ENCODE measurements at places on chromosomes 1 and 21.

GRCh38 chr1:40622936-40623629 lies 42.4 kb downstream of the RIMS3 start:
- DNase-seq = no peak

DNA sequence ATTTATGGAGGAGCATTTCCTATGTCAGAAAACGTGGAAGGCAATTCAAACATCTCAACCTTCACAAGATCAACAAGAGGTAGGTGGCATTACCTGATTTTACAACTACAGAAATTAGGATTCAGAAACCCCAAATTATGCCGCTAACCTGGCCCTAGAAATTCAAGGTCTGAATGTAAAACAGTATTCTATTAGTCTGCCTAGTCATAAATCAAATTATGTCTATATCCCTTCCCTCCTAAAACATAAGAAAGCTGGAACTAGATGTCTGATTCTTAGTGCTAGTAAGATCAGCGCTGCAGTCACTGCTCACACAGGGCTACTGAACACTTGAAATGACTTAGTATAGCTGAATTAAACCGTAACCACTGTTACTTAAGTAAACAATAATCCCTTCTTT lies 1.4 kb downstream of the TOMM20 start:
- no peak for DNase-seq

DNA sequence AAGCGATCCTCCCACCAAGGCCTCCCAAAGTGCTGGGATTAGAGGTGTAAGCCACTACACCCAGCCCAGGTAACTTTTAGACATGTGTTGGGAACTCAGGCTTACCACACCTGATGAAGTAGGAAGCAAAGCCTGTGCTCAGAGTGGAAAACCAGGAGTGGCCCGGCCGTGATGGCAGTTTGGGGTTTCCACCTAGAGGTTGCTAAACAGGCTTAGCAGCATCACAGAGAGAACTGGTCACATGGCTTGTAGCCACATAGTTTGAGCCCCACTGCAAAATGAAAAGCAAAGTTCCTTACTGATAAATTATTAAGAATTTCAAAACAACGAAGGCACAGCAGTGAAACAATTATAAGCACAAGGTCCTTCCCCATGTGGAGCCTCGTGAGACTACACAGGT lies 142.6 kb upstream of the CXADR start:
- DNase-seq = no peak

DNA sequence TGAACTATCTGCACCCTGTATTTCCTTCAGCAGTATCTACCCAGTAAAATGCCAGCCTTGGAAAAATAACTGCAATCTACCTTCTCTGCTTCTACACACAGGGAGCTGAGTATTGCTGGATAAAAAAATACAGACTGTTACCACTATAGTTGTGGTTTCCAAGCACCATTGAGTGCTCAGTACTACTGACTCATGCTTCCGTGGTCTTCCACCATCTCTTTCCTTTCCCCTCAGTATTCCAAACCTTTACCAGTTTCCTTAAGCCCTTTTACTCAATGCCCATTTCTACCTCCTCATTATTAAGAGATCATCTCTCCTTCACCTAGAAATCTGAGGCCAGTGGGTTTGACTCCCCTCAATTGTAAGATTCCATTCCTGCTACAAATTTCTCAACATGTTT lies 23.8 kb downstream of the GLMN start:
- no peak for DNase-seq

- no peak for DNase-seq
Measured at GRCh38 chr1:192787914-192788585, 20.8 kb upstream of the RGS2 start.

- DNase-seq = no peak
Measured at GRCh38 chr21:31993826-31994825, 121.3 kb downstream of the HUNK start.

DNA sequence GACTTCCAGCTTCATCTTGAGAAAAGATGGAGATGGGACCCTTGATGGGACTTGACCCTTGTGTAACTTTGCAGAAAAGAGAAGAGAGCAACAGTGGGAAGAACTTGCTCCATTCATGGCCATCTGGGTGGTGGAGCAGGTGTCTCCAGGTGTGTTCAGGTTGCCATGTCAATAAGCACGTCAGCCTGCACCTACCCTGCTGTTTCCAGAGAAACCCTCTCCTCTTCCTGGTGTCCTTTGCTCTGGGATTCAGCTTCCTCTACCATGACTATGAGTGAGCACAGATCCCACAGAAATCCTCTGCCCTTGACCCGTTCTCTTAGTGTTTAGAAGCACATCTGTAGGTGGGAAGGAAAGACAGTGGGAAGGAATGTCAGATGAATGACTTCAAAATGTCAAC lies 21.8 kb upstream of the OTUD3 start:
- DNase-seq = no peak

All from activated CD4-positive, alpha-beta T cell treated with anti-CD3 and anti-CD28 coated beads, Interleukin-2, amount 50 U/mL, for 1 hour (primary cell).